ENCODE measurements at places on chromosomes 7 and 10.

DNA sequence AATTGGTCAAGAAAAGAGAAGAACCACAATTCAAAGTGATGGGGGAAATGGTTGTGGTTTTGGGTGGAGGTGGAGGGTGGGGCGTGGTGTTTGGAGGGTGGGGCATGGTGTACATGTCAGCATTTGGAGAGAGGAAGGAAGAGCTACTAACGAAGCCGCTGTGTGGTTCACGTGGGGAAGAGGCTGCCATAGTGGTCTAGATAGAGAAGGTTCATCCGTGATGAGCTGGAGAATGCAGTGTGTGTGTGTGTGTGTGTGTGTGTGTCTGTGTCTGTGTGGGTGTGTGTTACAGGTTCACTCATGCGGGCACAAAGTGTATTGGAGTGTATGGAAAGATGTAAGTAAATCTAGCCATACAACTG, 6.1 kb upstream of the VCL start:
- peak; percentile 50 for DNase-seq

DNA sequence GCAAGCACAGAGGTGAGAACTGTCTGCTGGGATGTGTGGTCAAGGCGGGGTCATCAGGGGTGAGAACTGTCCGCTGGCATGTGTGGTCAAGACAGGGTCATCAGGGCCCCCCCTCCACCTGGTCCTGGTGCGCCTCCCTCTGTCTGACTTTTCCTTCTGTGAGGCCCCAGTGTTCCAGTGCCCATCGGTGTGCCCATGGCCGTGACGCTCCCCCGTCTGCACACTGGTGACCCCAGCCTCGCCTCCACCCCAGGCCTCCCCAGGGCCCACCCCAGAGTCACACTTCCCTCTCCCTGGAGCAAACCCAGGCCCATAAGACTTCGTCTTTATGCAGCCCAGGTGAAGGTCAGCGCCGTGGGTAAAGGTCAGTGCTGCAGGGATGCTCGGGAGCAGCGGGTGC, 70.1 kb upstream of the TCERG1L start:
- no peak for DNase-seq

- peak; percentile 71 for DNase-seq
These were observed 623 bp downstream of the TYSND1 start for GRCh38 chr10:70145666-70146488.

GRCh38 chr7:1244700-1245523, 12.2 kb downstream of the UNCX start:
- DNase-seq, result no peak

DNA sequence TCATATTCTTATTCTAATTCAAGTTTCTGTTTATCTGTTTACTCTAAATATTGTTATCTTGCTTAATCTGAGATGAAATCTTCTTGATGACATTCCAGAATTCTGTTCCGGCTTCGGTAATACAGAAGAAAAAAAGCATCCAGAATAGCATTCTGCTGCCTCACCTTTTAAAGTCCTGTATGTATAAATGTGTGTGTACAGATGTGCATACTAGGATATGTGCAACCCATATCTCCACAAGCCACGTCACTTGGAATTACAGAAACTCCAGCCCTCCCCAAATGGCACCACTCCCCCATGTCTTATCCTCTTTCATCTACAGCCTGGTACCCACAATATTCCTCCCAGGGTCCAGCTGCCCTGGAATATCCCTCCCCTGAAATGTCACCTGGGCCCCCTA, 27.9 kb upstream of the USP6NL start:
- DNase-seq, result no peak

- no peak for DNase-seq
These were observed 120.0 kb upstream of the TCERG1L start for GRCh38 chr10:131431533-131431932.

- no peak for DNase-seq
These were observed 106.5 kb upstream of the TMEM72 start for GRCh38 chr10:44804661-44805060.

- no peak for DNase-seq
These were observed 17.1 kb downstream of the IQCE start for GRCh38 chr7:2575733-2576340.

DNA sequence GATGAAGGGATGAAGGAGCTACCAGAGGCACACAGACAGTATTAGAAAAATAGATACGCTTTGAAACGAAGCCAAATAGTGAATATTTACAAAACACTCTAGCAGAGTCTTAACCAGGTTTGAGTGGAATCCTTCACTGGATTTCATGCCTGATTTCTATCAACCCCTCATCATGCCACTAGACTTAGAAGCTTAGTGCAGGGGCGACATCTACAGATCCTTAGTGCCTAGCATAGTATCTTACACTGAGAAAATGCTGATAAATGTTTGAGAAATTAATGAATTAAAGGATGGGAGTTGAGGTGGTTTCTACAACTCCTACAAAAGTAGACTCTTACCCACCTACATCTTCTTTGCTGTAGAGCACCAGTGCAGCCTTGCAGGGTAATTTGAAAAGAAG, 54.7 kb upstream of the CCNJ start:
- DNase-seq, result no peak

DNA sequence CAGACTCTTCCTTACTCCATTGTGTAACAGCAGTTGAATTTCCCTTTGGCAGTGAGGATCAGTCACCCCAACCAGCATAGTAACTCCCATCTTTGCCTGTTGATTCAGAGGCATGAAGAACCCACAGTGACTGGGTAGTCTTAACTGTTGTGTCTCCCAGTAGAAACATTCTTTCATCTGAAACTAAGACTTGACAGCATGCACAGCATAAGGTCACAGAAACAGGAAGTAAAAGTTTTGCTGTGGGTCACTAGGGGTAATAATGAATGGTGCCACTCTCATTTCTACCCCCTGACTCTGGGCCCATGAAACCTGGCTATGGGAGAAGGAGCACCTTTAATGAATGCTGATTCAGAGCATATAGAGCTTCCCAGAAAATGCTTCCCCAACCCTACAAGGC, 8.3 kb upstream of the FRMPD2 start:
- DNase-seq, result peak; percentile 19

- DNase-seq, result peak; percentile 3
These were observed 143.2 kb downstream of the JAZF1 start for GRCh38 chr7:28037220-28038010.

DNA sequence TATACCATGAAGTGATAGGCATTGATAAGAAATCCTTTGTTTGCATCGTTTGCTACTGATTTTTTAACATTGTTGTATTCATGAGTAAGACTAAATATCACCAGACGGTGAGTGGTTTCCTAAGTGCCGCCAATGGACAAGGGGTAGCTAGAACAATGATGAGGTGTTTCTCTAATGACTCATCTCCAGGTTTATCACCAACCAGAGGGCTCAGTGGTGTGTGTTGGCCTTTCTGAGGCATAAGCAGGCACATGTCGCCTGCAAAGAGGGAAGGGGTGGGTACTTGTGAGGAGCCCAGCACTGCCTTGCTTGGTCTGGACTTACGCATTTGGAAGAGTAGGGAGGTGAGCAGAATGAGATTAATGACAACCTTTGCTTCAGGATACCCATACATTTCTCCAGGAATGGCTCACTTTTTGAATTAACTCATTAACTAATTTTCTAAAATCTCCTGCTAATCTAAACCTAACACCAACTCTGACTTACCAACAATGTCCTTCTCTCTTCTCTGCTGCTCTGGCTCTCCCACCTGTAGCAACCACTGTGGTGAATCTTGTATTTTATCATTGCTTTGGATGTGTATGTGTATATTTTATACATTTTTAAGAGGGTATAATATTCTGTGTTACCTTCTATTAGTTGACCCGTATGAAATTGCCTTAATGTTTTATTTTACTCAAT, 722.6 kb downstream of the GRID1 start:
- DNase-seq, result no peak

DNA sequence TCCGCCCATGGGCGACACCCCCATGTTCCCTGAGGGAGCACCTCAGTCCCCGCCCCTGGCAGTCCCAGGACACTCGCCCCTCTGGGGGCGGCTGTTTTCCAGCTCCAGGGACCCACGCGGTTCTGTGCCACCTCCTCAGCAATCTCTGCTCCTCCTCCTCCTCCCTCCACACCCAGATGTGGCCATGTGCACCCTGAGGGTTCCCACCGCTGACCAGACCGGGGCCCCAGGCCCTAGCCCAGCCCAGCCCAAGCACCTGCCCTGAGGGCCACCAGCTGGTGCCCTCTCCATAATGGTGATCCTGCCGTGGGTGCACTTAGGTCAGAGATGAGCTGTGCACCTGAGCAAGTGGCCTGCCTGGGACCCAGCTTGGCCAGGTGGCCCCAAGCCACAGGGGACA, 25.1 kb downstream of the AP5Z1 start:
- no peak for DNase-seq

- DNase-seq, result no peak
These were observed 30.4 kb upstream of the OTUD1 start for GRCh38 chr10:23408330-23408976.

DNA sequence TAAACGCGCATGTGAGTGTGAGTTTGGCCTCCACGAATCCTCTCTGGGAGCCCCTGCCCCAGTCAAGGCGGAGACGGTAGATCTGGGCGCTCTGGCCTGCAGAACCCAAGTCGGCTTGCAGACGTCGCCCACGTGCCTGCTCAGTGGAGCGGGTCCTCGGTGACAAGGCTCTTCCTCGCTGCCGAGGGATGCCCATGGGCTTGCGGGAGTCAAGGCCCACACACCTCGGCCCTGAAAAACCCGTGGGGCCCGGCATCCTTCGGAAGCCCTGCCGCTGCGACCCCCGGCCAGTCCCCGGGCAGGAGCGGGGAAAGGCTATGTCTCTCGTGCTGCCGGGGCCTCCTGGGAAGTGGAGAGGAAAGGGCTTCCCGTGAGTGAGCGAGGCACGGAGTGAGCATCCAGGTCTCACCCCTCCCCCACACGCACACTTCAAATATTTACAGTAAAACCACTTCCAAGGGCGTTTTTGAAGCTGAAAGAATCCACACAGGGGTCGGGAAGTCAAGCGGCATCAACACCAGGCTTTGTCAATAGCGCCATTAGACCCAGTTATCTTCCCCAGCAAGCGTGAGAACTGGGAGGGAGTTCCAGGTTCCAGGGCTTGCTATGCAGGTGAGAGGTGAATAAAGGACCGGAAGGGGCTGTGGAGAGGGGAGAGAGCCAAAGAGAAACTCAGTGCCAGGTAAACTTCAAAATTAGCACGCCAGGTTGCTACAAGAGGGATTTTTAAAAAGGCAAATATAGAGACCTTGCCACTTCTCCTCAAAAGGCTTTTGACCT, 1.1 kb upstream of the MNX1 start:
- no peak for DNase-seq

DNA sequence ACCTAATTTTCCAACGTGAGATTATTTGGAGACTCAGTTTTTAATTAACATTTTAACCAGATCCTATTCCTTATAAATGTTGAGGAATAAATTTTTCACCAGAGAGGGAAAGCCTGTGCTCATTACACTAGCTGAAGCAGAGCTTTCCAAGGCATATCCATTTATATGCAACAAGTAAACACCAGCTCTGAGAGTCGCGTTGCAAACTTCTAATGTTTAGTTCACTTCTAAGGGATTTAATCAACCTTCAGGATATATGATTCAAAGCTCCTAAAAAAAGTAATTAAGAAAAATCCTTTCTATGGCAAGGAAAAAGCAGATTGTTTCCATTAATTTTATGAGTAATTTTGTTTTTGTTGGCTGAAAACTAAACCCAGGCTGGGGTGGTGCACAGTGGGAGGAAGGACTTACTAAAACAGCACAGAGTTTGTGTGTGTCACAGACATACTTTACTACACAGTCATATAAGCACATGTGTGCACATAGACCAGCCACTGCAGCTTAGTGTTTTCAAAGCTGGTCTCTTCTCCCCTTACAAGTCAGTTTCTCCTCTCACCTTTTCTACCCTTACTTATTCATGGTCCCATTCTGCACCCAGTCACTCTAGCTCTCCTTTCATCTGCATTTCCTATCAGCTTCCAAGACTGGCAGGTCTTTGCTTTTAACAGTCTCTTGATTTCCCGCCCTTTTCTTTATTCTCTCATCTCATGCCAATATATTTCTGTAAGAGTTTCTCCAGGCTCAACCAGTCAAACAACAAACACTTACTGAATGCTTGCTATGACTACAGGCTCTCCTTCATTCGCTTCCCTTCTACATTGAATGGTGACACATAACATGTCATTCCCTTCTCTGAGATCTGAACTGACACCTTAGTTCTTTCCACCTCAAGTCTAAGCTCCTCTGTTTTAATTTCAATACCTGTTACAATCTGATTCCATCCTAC, 81.1 kb upstream of the FZD1 start:
- DNase-seq, result no peak

- no peak for DNase-seq
These were observed 23.8 kb upstream of the WDR11 start for GRCh38 chr10:120827251-120827875.

DNA sequence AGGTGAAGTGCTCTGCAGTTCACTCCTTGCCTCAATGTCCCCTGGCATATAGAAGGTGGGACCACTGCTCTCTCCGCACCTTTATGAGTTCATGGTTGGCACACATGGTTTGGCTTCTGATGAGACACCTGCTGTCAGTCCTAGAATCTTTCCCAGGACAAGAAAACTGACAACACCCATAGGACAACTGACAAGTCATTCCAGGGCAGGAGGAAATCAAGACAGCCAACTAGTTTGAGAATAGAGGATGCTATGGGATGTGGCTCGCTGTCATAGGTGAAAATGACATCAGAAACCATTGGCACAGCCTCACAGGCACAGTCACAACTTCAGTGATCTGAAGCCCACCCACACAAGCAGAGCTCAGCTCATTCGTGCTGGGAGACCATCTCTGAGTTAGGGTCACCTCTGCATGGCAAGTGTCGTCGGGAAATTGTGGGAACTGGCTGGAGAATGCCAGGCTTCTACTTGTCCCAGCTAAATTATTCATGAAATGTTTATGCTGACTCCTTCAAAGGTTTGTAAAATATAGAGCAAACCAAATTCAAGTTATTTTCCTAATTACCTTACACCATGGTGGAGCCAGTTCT, 762.4 kb downstream of the GRID1 start:
- no peak for DNase-seq

GRCh38 chr10:35384265-35384868, 48.1 kb downstream of the CCNY start:
- DNase-seq, result no peak

GRCh38 chr10:75402486-75403143, 1.1 kb upstream of the ZNF503 start:
- DNase-seq, result no peak

GRCh38 chr7:147071536-147071935, 954.9 kb downstream of the CNTNAP2 start:
- no peak for DNase-seq

GRCh38 chr7:55026867-55027490, 8.2 kb downstream of the EGFR start:
- no peak for DNase-seq

GRCh38 chr7:82419200-82419599, 24.4 kb downstream of the CACNA2D1 start:
- no peak for DNase-seq

- DNase-seq, result no peak
These were observed 39.6 kb upstream of the ATP6V0A4 start for GRCh38 chr7:138837627-138838026.

GRCh38 chr7:151673216-151673615, 153.5 kb upstream of the RHEB start:
- no peak for DNase-seq

Measured in GM19239 (cell line).